ENCODE measurements at places on chromosomes 5 and 9.

GRCh38 chr5:58410441-58410840 is 49.4 kb downstream of the PLK2 start:
- DNase-seq, result peak; percentile 91

- DNase-seq, result peak; percentile 9
These were observed 228.3 kb upstream of the RASEF start for GRCh38 chr9:83291196-83291595.

GRCh38 chr5:65796751-65797316 is 74.8 kb downstream of the NLN start:
- no peak for DNase-seq

- DNase-seq, result no peak
These were observed 11.5 kb downstream of the CCDC69 start for GRCh38 chr5:151212406-151212798.

DNA sequence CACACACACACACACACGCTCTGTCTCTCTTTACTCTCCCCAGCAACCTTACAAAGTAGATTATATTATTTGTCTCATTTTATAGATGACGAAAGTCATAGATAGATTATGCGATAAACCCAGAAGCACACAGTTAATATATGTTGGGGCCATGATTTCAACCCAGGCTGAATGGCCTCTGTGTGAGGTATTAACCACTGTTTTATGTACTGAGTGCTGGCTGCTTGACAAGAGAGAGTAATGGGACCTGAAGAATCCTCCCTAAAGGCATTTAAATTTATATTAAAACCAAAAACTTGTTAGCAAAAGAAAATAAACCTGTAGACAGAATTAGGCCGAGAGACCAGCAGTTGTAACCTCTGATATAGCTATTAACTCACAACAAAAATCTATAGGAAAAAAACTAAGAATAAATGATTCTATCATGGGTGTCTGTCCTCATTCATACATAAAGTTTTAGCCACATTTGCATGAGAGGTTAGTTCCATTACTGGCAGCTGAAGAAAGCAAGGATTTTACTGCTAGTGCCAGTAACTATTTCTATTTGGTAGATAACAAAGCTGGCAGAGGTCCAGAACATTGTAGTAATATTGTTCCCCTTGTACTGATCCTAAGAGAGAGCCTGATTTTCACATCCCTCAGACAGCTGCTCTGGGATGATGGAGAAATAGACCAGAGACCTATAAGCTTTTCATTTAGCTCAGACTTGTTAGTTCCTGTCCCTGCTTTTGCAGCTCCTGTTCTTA is 250.9 kb downstream of the ADGRV1 start:
- DNase-seq, result no peak

- no peak for DNase-seq
These were observed 59.2 kb downstream of the ARHGEF37 start for GRCh38 chr5:149640350-149640999.

- DNase-seq, result no peak
These were observed 66.5 kb downstream of the SEMA6A start for GRCh38 chr5:116507941-116508655.

DNA sequence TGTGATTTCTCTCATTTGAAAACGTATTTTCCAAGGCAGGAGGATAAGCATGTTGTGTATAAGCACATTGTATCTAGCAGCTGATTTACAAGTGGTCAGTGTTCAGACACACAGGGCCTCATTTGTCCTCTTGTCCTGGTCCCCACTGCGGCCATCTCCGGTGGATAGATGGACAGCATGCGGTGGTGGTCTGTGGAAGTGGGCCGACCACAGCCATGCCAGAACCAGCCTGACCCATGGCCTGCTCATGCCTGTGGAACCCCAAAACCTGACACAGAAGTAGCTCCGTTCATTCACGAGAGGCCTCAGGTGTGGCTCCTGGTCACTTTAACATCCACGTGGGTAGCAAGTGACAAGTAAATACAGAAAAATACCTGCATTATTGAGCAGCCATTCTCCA is 14.6 kb downstream of the IRX2 start:
- DNase-seq, result no peak

DNA sequence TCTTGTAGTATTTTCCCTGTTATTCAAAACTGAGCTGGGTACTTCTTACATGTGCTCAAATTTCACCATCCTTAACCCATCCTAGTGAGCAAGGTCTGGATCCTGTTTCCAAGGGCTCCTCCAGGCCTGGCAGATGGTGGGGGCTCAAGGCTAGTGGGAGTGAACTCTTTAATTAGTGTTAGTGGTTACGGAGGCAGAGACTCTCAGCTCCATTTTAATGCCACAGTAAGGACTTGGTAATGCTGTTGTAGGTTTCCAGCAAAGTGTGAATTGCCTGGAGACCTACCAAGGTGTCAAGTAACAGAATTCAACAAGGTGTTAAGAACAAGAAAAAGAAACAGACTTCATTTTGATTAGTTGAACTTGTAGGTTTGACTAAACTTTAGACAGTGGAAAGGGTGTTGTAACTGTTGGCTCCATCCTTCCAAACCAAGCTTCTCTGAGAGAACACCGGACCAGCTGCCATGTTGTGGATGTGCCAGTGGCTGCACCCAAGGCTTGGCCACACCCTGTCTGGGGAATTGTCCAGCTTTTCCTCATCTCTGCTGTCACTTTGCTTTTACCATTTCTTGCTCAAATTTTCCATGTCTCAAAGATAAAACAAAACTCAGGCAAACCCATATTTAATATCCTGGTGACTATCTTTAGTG is 98.7 kb downstream of the ADCY2 start:
- DNase-seq, result no peak

GRCh38 chr9:12461763-12462460 is 231.3 kb upstream of the TYRP1 start:
- DNase-seq, result no peak

- no peak for DNase-seq
These were observed 98.8 kb upstream of the RAPGEF1 start for GRCh38 chr9:131838530-131839280.

DNA sequence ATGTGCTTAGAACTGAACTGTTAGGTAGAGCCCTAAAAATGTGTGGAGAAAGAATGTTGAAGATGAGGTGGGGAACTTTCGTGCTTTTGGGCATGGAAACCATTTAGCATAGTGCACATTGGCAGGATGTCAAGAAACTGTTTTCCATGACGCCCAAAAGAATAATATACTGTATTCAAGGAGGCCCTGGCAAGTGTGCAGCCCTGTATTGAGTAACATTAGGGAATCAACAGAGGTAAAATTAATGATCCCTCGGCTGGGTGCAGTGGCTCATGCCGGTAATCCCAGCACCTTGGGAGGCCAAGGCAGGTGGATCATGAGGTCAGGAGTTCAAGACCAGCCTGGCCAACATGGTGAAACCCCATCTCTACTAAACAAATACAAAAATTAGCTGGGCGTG is 20.9 kb upstream of the PLIN2 start:
- DNase-seq, result no peak

- DNase-seq, result no peak
These were observed 185.0 kb downstream of the CNTLN start for GRCh38 chr9:17319864-17320263.

DNA sequence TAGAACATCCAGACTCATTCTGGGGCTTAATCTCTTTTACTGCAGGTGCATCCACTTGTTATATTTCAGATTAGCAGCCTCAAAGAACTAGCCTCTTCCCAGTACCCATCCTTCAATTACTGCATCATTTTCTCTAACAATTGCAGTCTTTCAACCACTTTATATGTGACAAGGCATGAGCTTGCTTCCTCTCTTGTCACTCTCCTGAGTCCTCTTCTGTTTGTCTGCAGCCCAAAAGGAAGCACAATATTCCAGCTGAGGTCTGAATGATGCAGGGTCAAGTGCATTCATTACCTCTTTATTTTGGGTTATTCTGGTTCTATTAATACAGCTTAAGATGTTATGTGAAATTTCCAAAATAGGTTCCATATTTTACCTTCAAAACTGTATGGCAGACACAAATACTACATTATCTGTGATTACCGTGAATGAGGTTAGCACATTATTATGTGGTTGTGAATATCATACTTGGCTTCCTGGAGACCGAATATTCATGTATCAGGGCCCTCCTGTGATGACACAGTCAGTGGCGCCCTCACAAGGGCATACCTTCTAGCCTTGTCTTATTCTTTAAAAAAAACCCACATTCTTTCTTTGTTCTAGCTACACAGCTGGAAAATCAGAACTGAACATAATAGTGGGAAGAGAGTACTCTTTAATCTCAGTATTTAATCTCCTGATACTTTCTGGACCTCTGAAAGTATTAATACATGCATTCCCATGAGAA is 323.8 kb downstream of the PDE4D start:
- DNase-seq, result no peak

DNA sequence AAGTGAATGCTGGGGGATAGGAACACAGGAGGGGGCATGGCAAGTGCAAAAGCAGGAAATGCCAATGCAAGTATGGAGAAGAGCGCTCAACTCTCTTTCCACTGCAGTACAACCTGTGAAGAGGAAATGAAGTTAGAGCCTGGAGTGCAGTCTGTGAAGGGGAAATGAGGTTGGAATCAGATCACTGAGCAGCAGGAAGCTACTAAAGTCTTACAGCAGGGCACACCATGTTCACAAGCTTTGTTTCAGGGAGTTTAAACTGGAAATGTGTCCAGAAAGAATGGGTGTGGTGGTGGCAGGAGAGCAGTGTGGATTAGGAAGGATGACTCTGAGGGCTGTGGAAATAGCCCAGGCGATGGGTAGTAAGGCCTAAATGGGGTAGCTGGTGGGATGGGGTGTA is 15.4 kb downstream of the ARHGEF37 start:
- no peak for DNase-seq

DNA sequence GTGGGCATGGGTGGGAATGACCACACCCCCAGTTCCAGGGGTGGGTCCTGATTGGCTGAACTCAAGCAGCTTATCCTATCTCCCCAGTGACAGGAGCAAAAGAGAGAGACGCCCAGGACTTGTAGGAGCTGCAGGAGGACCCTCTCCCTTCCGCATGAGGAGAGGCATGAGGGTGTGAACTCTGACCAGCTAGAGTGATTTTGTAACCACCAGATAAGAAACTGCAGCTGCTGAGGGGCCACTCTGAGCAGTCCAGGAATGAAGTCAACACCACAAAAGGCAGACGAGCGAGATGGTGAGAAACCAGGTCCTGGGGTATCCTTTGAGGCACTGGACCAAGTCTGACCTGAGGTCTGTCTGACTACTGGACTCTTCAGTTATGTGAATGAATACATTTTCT is 521.9 kb downstream of the BNC2 start:
- no peak for DNase-seq

DNA sequence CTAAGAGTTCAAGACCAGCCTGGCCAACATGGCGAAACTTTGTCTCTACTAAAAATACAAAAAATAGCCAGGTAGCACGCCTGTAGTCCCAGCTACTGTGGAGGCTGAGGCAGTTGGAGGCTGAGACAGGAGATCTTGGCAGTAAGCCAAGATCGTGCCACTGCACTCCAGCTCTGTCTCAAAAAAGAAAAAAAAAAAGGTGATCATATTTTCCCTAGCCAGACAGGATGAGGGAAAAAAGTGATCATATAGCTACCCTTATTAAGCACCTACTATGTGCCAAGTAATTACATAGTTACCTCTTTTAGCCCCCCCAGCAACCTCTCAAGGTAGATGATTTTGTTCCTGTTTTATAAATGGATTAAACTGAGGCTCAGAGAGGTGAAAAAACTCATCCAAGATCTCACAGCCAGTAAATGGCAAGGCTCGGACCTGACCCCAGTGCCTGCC is 18.1 kb upstream of the RPL26L1 start:
- DNase-seq, result peak; percentile 49

- DNase-seq, result no peak
These were observed 287.4 kb upstream of the TARS1 start for GRCh38 chr5:33153372-33153771.

DNA sequence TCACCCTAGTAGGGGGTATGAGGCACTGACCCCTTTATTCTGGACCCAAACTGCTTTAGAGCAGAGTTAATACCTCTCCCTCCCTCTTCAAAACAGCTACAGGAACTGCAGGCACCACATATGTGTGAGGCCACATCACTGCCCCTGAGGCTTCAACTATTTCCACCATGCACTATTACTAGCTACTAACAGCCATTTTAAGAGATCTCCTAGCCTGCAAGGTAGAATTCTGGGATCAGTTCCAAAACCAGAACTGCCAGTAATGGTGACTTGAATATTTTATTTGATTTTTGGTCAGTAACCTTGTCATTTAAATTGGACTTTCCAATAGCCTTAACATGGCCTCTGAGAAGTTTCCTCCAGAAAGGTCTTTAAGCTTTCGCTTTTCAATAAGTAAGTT is 55.3 kb upstream of the FSD1L start:
- no peak for DNase-seq

DNA sequence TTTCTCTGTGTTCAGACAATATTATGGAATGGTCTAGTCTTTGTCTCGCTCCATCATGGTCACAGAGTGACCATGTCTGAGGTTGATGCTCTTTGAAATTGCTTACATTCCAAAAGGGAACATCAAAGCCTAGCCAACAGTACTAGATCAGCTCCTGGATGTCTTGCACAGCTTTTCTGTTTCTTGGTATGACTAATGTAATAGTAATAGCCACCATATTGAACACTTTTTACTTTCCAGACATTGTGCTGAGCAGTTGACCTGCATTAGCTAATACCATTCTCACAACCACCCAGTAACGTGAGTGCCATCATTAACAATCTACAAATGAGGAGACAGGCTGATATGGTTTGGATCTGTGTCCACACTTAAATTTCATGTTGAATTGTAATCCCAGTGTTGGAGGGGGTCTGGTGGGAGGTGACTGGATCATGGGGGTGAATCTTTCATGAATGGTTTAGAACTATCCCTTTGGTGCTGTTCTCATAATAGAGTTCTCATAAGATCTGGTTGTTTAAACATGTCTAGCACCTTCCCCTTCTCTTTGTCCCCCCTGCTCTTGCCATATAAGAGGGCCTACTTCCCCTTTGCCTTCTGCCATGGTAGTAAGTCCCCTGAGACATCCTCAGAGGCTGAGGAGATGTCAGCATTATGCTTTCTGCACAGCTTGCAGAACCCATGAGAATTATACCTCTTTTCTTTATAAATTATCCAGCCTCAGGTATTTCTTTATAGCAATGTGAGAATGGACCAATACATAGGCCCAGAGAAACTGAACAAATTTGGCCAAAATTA is 577.5 kb upstream of the CLINT1 start:
- peak; percentile 26 for DNase-seq

GRCh38 chr5:164721656-164722055 is 1216.2 kb downstream of the MAT2B start:
- DNase-seq, result no peak

DNA sequence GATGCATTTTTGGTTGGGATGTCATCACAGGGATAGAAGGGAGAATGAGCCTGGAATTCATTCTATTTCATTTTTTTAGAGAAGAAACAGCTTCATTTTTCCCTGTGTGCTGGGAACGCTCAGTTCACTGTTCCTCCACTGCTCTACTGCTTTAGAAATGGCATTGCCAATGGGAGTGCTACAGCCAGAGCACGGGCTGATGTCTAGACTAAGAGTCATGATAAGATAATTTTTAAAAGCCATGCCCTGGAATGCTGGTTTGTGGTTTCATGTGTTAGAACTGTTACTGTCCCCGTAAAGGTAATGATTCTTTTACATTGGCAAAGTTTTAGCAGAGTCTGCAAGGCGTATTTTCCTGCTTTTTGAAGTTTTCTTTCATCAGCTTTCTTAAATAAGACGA is 119.6 kb downstream of the SEMA6A start:
- peak; percentile 2 for DNase-seq

- no peak for DNase-seq
These were observed 163.3 kb upstream of the TBC1D2 start for GRCh38 chr9:98418578-98419259.

GRCh38 chr9:121807069-121807822 is 155.8 kb downstream of the DAB2IP start:
- DNase-seq, result no peak

GRCh38 chr5:78060421-78060820 is 234.1 kb downstream of the AP3B1 start:
- no peak for DNase-seq

Measured in foreskin fibroblast (primary cell).